ENCODE measurements at places on chromosomes 7 and 10.

GRCh38 chr7:100074841-100075240 lies 6.7 kb downstream of the ZNF3 start:
- no peak for DNase-seq

- no peak for DNase-seq
Measured at GRCh38 chr7:148584154-148584827, 6.3 kb upstream of the C7orf33 start.

- DNase-seq, result peak; percentile 84
Measured at GRCh38 chr7:76233538-76234281, 32.0 kb downstream of the SRRM3 start.

- no peak for DNase-seq
Measured at GRCh38 chr7:2289111-2289586, 25.1 kb downstream of the SNX8 start.
